Adipocyte (in vitro differentiated cells): ENCODE measurements at places on chromosomes 5 and 9.
A peak's percentile ranks its signal among the peaks of the same experiment; 100 is the strongest.

DNA sequence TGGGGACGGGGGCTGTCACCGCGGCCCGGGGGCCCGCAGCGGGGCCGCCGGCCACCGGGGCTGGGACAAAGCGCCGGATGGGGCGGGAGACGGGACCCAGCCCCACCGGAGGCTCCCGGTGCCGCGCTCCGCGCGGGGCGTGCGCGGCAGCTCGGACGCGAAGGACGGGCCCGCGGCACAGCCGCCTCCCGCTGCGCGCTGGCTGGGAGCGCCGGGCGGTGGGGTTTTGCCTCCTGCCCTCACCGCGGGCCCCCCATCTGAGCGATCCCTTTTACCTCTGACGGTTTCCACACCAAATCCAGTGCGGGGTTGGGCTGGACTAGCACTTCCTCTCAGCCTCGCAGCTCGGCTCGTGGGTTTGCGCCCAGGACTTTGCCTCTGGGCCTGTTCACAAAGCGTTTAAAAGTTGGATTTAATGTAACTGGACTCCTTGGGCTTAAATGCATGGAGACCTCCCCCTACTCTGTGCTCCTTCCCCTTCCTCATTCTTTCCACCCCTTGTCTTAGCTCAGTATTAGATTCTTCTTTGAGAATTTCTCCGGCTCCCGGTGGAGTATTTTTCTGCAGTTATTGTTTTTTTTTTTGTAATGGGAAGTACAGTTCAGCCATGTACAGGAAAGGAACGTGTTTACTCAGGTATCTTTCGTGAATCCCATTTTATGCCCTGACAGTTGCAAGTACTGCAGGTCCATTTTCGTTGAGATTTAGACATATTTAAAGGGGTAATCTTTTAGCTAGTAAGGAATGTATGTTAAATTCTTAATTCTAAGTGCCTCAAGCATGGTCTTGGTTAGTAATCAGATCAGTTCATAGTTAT is 691 bp downstream of the FCHO2 start:
- DNase-seq, result peak; percentile 78

- DNase-seq, result no peak
Observed at GRCh38 chr5:172541773-172542136, 87.4 kb upstream of the SH3PXD2B start.

DNA sequence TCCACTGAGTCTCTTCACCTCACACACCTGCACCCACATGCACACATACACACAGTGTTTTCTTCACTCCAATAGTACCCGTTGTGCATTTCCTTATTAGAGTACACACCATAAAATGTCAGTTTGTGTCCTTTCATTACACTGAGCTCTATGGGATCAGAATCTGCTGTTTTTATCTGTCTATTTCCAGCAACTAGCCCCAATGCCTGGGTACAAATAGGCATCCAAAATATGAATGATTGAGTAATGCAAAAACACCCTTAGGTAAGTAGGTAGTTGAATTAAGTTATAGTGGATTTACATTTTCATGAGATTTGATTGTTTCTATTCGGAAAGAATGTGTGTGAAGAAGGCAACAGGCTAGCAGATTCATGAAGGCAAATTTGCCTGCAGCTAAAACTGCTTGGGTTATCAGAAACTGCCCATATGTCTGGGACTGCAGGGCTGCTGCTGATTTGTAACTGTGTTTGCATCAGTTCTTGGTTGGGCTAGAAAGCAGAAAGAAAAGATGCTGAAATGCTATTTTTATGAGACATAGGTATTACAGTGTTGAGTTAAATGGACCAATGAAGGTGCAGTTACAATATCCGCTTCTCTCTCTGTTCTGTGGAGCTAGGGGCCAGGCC is 26.9 kb downstream of the PPP3R2 start:
- DNase-seq, result no peak

- no peak for DNase-seq
Observed at GRCh38 chr5:179124853-179125788, 64.9 kb downstream of the ZNF354C start.

- DNase-seq, result no peak
Observed at GRCh38 chr5:24235946-24236345, 408.8 kb downstream of the CDH10 start.

GRCh38 chr5:4924577-4924976 is 215.6 kb upstream of the ADAMTS16 start:
- no peak for DNase-seq

GRCh38 chr5:17944046-17944445 is 309.8 kb downstream of the TAF11L14 start:
- no peak for DNase-seq

DNA sequence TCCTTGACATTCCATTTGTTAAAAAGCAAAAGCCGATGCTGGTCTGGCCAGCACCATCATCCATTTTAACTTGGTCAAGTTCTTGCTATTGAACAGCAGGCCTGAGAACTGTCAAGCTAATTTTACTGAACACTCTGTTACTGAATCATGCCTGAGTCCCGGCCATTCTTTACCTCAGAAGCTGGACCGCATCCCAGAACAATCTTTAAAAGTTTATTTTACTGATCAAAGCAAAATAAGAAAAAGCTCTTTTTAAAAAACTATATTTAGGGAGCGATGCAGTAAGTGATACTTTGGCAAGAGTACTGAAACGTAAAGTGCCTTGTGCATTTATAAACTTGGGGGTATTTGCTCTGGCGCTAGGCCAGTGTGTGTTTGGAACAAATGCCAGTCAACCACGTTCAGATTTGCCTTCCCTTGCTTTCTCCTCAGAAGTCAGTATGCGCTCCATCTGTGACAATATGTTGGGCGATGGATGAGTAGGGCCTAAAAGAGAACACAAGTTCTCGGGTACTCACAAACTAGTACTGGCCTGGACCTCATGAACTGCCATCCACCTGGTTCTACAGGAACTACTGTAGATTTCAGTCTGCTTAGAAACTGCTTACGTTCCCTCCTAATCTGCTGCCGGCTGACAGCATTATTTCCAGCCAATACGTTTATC is 161.9 kb downstream of the MAPKAP1 start:
- DNase-seq, result peak; percentile 96

GRCh38 chr9:4117835-4118610 is 181.8 kb downstream of the GLIS3 start:
- DNase-seq, result no peak

- peak; percentile 64 for DNase-seq
Observed at GRCh38 chr5:96975656-96976055, 39.8 kb downstream of the LNPEP start.

DNA sequence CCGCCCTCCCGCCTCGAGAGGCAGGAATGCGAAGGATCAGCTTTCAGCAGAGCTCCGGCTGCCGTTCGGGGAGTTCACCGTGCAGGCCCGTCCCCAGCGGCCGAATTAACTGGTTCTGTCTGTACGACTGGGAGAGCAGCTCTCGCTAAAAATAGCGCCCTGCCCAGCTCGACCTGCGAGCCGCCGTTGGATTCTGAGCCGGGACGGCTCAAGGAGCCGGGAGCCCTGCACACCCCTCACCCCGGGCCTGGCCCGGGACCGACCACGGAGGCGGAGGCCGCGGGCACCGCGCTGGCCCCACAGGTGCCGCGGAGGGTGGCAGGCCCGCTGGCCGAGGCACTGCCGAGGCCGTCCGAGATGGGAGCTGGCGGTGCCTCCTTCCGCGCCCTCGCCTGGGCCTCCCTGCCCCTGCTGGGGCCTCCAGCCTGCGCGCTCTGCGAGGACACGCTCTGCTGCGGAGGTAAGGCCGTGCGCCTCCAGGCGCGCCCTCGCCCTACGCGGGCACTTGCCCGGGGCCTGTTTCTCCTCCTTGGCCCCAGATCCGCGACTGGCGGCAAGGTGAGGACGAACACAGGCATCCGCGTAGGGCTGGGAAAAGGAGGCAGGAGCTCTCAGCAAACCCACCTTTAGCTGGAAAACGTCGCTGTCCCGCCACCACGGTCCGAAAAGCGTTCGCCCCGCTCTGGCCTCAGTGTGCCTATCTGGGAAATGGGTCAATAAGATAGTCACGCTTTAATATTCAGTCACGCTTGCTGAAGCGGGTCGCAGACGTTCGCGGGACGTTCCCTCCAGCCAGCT is 53.1 kb upstream of the DAB2IP start:
- peak; percentile 94 for DNase-seq

GRCh38 chr9:119477197-119477596 is 108.0 kb upstream of the BRINP1 start:
- no peak for DNase-seq

GRCh38 chr5:123215929-123216702 is 127.1 kb downstream of the PRDM6 start:
- peak; percentile 45 for DNase-seq

DNA sequence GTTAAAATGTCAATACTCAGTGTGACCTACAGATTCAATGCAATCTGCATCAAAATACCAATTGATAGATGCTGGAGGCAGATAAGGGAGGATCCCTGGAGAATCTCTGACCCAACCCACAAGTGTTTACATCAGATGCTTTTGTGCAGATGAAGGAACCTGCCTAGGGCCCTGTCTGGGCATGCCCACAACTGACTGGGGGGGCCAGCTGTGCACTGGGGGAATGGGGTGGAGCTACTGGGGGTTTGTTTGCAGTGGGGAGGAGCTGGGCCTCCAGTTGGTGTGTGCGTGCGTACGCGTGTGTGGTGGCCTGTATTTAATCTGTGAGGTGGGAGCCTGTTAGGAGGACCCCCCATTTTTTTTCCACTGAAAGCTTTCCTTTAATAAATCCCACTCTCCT is 244.9 kb downstream of the TRIM36 start:
- no peak for DNase-seq

GRCh38 chr9:87564111-87564510 is 66.4 kb downstream of the DAPK1 start:
- DNase-seq, result no peak

DNA sequence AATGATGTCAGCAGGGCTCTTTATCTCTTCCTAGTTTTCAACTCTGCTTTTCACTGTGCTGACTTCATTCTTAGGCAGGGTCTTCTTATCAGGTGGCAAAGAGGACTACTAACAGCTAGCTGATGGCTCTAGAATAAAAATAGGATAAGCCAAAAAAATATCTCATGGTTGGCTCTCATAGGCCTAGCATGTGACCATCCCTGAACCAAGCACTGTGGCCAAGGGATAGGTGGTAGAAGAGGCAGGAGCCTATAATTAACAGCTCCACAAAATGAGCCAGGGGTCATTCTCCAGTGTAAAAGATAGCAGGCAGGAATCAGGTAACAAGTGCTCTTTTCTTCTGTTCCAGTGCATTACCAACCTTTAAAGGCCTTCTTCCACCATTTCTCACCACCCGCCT is 21.1 kb downstream of the ANKDD1B start:
- DNase-seq, result no peak

GRCh38 chr5:22577711-22578110 is 275.4 kb downstream of the CDH12 start:
- DNase-seq, result peak; percentile 60

DNA sequence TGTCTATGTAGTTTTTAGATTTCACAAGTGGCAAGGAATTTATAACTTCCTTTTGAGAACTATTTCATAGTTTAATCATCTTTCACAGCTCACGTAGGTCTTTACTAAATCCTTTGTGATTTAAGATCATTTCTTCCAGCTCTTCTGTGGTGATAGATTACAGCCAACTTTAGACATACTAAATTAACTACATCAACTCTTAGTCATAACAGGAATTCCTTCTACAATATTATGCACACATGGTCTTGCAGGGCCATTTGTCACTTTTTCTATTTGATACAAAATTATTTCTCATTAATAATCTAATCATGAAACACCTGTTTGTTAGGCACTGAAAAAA is 208.4 kb downstream of the PDE4D start:
- no peak for DNase-seq

- no peak for DNase-seq
Observed at GRCh38 chr5:41250351-41250987, 37.1 kb upstream of the C6 start.

GRCh38 chr5:2719332-2719731 is 32.1 kb downstream of the IRX2 start:
- no peak for DNase-seq

GRCh38 chr5:148807851-148808250 is 18.6 kb upstream of the ADRB2 start:
- DNase-seq, result no peak

- DNase-seq, result peak; percentile 20
Observed at GRCh38 chr9:113998525-113999255, 79.4 kb downstream of the AMBP start.

DNA sequence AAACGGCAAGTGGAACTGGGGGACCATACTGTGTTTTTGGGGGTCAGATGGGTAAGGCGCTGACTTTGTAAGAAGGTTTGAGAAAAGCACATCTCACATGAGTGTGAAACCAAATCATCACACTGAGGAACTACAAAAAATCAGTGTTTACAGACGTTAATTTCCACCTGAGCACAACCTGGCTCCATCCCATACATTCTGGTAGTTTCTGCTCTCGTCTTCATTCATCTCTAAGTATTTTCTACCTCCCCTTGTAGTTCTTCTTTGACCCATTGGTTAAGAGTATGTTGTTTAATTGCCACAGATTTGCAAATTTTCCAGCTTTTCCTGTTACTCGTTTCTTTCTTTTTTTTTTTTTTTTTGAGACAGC is 8.9 kb upstream of the DPP7 start:
- no peak for DNase-seq

DNA sequence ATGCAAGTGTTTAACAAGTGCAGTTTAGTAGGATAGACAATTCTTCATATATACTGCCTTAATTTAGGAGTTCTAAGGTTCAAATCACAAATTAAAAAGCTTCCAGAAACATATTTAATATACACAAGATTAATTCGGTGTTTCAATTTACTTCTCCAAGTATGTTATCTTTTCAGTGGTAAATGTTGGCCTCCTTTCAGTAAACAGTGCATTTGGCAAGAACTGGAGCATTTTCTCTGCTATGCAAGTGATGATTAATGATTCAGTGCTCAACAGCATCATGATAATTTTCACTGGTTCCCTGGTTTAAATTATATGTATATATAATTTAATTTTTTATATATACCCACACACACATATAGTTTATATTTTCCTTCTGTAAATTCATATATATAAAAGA is 541.7 kb downstream of the EFNA5 start:
- DNase-seq, result peak; percentile 67
